CD4-positive, alpha-beta T cell treated with Interferon gamma for 1 hour (primary cell): ENCODE measurements at places on chromosomes 11 and 22.

DNA sequence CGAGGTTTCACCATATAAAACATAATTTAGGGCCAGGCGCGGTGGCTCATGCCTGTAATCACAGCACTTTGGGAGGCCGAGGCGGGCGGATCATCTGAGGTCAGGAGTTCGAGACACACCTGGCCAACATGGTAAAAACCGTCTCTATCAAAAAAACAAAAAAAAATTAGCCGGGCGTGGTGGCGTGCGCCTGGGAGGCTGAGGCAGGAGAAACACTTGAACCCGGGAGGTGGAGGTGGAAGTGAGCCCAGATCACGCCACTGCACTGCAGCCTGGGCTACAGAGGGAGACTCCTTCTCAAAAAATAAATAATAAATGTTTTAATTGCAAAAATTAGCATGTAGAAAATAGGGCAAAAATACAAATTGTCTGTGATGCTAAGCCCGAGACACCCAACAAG, 993 bp upstream of the SFI1 start:
- DNase-seq = no peak

DNA sequence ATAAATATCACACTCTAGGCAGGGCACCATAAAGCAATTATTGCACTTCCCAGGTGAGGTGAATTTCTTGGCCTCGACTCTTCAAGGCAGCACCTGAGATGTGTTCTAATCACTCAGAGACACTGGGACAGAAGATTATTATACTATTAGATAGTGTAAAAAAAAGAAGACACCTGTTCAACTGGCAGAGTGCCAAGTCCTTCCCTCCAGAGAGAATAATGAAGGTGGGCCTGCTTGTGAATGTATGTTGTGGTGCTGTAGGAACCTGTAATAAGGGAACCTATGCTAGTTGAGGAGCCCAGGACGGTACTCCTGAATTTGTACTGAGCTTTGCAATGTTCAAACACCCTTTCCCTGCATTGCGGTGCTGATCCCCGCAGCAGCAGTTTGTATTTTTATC, 107.5 kb downstream of the NXPE2 start:
- no peak for DNase-seq

- DNase-seq = no peak
These were observed 147.8 kb downstream of the COMMD9 start for GRCh38 chr11:36141196-36141953.

DNA sequence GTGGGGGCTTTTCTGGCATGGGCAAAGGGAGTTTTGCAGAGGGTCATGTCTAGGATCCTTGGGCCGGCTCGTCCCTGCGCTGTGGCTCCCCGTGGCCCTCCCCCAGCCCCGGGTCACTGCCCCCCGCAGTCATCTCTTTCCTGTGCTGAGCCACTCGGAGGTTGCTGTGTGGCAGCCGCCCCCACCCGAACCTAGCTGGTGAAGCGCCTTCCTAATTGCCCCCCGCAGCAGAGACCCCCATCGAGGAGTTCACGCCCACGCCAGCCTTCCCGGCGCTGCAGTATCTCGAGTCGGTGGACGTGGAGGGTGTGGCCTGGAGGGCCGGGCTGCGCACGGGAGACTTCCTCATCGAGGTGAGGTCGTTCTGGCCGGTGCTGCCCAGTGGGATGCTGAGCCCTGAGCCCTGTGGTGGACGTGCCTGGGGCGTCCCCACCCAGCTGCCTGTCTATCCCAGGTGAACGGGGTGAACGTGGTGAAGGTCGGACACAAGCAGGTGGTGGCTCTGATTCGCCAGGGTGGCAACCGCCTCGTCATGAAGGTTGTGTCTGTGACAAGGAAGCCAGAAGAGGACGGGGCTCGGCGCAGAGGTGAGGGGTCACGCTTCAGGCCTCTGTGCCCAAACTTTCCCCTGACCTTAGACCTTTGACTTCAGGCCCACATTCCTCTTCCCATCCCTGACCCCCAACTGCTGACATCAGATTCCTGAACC, 32.0 kb downstream of the SHANK3 start:
- DNase-seq = no peak

GRCh38 chr11:93444617-93445073, 98.5 kb downstream of the SMCO4 start:
- DNase-seq = no peak

GRCh38 chr22:50072714-50073538, 12.3 kb downstream of the MLC1 start:
- no peak for DNase-seq

DNA sequence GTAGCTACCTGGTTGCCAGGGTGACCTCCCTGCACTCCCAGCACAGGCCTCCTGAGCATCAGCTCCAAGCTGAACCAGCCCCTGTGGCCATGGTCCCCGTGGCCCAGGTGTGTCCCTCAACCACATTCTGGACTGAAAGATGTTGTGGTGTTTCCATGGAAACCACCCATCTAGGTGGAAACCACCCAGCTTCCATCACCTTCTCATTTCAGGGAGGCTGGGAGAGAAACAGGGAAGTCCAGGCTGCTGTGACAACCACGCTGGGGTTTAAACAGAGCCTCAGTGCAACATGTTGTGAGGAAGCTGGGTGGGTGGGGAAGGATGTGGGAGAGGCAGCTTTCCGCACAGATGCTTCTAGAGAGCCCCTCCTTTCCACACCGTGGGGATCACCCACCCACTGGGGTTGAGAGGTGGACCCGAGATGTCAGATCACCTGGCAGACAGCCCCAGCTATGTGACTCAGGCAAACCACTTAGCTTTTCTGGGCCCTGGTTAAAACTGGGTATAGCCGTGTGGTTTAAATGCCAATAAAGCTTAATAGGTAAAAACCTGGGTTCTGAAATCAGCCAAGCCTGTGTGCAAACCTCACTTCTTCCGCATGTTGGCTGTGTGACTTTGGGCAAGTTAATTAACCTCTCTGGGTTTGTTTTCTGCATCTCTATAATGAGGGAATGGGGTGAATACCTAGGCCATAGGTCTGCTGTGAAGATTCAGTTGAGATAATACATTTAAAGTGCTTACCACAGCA, 46.4 kb downstream of the CD82 start:
- DNase-seq = peak; percentile 83

DNA sequence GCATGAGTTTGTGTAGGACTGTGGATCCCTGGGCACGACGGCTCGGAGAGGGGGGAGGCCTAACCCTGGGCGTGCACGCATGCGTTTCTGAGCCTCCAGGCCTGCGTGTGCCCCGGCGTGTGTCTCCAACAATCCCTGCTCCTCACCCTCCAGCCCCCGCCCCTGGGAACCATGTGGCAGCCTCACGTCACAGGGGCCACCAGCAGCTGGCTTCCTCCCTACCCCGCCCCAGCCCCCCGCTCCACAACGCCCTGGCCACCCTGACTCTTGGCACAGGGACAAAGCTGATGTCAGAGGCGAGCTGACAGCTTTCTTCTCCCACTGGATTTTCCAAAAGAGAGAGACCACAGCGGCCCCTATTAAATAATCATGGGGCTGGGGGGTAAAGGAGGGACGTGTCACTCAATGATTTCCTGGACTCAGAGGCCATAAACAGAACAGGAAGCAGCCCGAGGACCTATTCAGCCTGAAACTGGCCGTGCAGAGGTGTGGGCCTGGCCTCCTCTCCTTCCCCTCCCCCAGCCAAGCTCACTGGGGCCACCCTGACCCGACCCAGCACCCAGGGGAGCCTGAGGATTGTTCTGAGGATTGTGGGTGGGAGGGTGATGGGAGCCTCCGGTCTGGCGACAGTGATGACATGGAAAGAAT, 6.8 kb upstream of the LIF start:
- no peak for DNase-seq

GRCh38 chr22:50481045-50481439, 301 bp upstream of the ADM2 start:
- no peak for DNase-seq

DNA sequence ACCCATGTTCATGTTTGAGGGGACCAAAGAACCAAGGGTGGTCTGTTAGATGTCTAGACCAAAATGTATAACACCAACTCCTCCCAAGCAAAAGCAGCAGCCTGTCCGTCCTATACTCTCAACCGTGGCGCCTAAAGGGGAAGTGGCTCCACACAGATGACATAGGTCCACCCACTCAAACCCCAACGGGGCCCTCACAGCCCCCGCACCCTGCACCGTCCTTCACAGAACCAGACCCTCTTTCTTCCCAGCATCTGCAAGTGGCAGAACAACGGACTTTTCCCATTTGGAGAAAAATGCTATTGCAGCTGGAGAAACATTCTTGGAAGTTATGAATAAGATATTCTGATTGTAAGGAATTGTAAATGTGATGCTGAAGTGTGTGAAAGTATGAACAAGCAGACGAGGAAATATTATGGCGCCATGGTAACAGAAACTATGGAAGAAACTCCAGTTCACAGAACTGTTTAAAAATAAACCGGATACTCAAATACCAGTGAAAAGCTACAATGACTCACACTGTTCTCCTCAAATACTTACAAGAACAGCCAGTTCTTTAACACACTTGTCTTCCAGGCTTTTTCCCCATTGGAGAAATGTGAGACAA, 76.5 kb upstream of the ARFGAP3 start:
- peak; percentile 73 for DNase-seq

DNA sequence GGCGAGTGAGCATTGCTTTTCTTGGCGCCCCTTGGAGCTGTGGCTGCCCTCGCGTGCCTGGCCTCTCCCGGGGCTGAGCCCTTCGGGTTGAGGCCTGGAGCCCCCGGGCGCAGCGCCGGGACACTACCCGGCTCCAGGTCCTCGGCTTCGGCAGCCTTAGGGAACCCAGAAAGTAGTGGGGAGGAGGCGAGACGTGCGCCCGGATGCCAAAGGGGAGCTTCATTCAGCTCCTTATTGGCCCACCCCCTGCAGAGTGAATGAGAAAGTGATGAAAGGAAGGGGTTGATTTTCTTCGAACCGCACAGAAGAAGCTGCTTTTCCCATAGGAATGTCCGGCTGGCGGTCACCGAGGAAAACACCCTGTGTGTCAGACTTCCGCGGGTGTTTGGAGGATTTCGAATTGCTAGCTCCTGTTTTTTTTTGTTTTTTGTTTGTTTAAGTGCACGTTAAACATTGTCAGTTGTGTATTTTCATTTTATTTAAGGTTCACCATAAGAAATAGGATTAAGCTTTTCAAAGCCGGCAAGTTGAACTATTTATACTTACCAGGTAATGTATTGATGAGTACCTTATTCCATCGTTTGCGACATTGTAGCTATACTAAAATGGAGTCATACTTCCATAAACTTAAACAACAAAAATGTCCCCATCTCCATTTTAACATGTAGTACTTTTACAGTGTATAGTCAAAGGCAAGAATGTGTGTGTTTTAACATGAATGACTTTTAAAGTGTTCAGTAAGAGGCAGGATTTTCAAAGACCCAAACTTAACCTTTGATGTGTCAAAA, 841 bp upstream of the EIF4G2 start:
- DNase-seq = peak; percentile 15

DNA sequence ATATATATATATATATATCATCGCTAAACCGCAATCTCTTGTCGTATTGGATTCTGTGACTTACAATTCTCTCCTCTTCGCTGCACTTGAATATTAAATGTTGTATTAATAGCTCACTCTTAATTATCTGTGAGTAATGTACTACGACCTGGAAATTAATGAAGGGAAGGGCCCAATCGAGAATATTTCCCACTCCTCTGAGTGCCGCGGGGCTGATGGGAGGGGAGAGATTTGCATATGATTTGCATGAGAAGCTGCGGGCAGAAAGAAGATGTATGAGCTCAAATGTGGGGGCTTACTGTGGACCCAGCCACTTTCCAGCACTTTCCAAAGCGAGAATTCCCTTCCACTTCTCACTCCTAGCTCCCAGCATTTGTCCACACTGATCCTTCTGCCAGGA, 141.2 kb downstream of the MN1 start:
- no peak for DNase-seq

GRCh38 chr11:132579136-132579535, 953.2 kb downstream of the OPCML start:
- DNase-seq = no peak

DNA sequence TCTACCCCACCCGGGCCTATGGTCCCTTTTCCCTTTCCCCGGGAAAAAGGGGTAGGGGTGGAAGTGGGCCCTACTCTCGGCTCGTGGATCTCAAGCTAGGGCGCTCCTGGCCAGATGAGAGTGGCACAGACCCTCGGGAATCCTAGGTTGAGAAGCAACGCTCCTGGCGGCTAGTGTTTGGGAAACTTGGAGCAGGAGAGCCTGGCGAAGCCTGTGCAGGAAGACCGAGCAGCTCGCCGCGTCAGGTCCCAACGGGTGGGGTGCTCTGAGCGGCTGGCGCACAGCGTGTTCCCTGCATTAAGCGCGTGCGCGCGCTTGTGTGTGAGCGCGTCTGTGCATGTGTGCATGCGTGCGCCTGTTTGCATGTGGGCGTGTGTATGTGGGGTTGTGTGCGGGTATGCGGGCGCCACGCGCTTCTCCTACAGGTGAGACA, 7.1 kb upstream of the FLI1 start:
- peak; percentile 58 for DNase-seq

DNA sequence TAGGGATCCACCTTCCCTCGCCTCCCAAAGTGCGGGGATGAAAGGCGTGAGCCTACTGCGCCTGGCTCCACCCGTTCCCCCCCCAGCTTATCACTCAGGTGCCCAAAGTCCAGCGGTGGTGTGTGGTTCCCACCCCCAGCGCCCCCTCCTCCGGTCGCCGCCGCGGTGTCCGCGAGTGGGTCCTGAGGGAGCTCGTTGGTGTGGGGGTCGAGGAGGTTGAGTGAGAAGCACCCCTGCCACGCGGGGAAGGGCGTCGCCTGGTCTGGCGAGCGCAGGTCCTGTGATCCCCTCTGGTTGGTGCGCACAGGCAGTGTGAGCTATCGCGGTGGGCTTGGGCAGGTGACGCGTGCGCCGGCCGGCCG, 3900.6 kb upstream of the OR11H1 start:
- no peak for DNase-seq

GRCh38 chr11:2950825-2951224, 21.6 kb upstream of the PHLDA2 start:
- no peak for DNase-seq

DNA sequence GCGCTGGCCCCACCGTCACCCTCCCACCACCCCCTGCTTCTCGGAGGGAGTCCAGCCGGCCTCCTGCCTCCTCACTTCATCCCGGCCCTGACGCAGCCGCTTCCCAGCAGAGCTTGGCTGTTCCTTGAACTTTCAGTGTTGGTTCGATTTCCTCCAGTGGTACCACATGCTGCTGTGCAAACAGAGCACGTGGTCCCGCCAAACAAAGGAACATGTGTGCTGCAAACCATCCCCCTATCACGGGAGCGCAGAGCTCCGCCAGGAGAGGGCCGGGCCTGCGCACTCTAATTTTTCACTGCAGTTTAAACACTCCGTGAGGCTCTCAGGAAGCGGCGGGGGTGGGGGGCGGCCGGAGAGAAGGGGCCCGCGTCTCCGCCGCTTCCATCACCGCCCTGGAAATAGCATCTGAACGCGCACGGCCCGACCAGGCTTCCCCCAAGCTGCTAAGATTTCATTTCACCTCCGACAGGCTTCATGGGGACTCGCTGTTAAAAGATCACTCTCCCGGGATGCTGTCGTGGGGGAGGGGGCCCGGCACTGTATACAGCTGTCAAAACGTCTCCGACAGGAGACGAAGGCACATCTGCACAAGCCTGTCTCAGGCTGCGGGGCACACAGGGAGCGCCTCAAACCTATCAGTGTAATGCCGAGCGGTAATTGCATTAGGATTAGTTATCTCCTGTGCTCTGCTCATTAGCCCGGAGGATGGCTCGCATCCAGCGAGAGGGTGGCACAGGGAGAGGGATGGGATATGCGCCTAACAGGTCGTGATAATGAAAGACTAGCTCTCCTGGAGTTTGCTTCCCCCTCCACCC, 269.9 kb upstream of the SORL1-AS1 start:
- no peak for DNase-seq
